ENCODE measurements at places on chromosomes 1 and 21.

DNA sequence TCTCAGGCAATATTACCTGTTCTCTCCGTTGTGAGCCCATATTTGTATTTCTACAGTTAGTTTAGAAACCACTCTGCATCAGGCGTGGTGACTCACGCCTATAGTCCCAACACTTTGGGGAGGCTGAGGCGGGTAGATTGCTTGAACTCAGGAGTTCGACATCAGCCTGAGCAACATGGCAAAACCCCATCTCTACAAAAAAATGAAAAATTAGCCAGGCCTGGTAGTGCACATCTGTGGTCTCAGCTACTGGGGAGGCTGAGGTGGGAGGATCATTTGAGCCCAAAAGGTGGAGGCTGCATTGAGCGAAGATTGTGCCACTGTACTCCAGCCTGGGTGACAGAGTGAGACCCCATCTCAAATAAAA, 19.7 kb upstream of the ID3 start:
- DNase-seq = no peak

- DNase-seq = no peak
Observed at GRCh38 chr21:26060335-26061115, 110.0 kb downstream of the APP start.

GRCh38 chr1:1356166-1356795, 2.1 kb downstream of the MXRA8 start:
- no peak for DNase-seq

DNA sequence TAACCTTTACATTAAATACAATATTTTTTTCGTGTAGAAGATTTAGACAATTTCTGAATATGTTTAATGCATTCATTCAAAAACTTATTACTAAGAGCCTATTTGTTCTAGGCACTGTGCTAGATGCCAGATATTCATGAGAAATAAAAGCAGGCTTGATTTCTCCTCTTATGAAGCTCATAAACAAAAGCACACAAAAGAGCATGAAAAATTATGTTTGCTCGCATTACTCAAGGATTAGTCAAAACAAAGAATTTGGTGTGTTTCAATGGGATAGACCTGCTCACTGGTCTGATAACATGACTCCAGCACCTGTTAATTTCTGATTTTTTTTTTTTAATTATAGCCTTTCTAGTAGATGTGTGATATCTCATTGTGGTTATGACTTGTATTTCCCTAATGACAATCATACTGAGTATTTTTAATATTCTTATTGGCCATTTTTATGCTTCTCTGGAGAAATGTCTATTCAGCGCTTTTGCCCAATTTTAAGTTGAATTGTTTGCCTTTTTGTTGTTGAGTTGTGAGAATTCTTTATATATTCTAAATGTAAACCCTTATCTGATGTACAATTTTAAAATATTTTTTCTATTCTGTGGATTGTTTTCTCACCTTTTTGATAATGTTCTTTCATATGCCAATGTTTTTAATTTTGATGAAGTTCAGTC, 382.3 kb upstream of the ADGRL4 start:
- no peak for DNase-seq
